ENCODE measurements at places on chromosomes 7 and 10.

DNA sequence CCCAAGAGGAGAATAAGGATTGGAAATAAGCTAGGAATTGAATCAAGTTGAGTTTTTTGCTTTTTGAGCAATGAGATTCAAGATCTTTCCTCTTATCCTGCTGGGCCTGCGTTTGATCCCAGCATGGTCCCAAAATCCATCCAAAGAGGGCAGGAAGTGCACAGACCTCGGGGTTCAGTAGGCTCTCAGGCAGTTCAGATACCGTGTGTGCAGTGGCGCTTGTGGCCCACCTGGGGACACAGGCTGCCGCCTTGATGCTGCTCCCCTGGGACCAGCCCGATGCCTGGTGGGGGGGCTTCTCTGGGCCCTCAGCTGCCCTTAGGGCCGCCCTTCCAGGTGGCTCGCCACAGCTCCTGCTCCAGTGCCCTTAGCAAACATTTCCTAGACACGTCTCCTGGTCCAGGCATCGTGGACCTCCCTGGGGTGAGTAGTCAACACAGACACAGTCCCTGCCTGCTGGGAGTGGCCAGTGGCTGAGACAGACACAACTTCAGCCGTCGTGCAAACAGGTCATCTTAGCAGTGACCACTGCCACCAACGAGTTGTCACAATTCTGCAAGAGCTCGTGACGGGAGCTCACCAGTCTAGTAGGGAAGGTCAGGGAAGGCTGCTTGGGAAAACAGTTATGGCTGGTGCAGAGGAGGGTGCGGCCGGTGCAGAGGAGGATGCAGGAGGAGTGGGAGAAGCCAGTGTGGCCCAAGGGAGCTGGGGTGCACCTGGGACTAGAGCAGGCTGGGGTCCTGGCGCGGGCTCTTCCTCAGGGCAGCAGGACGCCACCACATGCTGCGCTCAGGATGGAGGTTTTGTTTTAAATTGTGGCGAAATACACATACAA lies 21.7 kb upstream of the JAKMIP3 start:
- DNase-seq: no peak

- DNase-seq: no peak
These were observed 213.7 kb downstream of the GLI3 start for GRCh38 chr7:42023262-42023661.

DNA sequence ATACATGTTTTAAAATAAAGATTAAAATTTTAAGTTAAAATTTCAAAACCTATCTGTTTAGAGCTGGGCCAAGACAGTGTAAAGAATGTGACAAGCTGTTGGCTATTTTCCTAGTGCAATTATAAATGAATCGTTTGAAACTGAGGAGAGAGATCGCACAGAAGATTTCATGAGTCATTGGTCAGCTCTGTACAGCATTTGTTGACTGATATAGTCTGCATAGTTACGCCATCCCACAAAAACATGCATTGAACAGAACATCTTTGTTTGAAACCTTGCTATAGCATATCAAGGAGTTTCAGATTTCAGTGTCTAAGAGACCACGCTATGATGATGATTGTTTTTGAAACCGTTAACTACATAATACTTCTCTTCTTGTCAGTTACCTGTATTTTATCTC lies 1.3 kb upstream of the C10orf67 start:
- no peak for DNase-seq

DNA sequence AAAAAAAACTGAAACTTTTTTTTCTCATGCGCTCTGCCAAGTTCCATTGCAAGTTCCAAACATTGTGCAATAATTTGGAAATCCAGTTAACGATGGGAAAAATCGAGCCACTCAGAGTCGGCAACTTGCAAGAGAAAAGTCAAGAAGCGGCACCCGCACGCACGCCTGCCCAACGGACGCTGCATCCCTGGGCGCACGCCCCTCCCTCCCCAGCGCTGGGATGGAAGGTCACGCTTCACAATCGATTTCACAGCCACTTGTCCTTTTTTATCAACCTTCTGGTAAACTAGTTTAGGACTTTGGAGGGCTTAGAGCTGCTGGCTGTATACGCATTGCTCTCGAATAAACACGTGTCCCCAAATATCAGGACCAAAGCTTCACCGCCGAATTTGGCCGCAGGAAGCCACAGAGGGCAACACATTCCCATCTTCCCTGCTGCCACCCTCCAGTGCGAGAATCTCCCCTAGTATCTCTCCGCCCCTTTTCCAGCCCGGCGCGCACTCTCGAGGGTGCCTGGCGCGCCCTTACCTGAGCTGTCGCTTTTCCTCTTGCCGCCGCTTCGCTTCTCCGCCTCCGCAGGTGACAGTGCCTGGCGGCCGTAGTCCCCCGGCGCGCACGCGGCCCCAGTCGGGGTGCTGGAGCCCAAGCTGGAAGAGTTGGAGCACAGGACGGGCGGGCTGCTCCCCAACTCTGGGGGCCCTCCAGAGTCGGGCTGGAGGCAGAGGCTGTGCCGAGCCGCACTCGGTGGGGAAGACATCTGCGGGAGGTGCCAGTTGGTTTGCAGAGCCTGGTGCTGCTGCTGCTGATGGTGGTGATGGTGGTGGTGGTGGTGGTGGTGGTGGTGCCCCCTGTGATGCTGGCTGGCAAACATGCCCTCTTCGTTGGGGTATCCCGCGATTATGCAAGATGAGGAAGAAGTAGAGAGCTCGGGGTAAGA lies 857 bp downstream of the MEOX2 start:
- DNase-seq: no peak

DNA sequence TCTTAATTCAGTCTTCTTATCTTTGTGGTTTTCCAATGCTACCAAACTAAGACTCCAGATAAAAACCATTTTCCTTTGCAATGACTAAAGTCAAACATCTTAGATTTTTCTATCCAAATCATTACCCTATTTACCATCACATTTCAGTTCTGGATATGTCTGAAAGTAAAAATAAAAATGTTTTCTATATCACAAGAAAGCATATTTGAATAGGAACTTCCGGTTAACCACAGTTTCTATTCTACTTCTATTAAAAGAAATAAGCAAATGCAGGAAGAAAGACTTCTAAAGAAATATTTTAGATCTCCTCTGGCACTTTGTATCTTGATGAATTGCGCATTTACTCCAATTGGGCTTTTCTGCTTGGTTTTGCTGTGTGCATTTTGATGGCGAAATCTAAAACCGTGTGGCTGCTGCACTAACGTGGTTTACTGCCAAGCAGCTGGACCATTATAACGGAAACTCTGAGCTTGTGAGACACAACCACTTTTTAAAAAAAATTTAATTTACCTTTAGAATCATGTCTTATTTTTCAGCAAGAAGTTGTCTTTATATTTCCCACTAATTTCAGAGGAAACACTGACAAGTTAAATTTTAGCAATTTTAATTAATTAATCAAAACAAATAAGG lies 146.1 kb downstream of the VPS50 start:
- DNase-seq: no peak
